ENCODE measurements at places on chromosomes 4 and X. TPM values are rescaled to one million over a fixed set of nuclear protein-coding genes. Genes with fewer than 3 reads are reported as not detected.

The TMSB15C gene
- total RNA-seq, result 3.4 TPM

- H3K4me3 ChIP-seq, result no peak overlapping the region
- H3K4me1 ChIP-seq, result no peaks in the 10 kb centered on the region
- DNase-seq, result no peak
- H3K27me3 ChIP-seq, result no peaks in the 10 kb centered on the region
- H3K36me3 ChIP-seq, result no peaks in the 10 kb centered on the region
Measured at GRCh38 chr4:79869597-79870237, 203.3 kb downstream of the ANTXR2 start.

GRCh38 chr4:69025191-69025998, 70.9 kb upstream of the UGT2B7 start:
- H3K27ac ChIP-seq, result no peak overlapping the region
- no peak for DNase-seq
- H3K4me1 ChIP-seq, result no peaks in the 10 kb centered on the region

GRCh38 chr4:36037127-36037526, 207.2 kb downstream of the ARAP2 start:
- no peaks in the 10 kb centered on the region for H3K27me3 ChIP-seq
- no peaks in the 10 kb centered on the region for H3K36me3 ChIP-seq
- peaks cover 6% of the 10 kb centered on the region for H3K4me1 ChIP-seq
- DNase-seq, result no peak
- no peak overlapping the region for H3K4me3 ChIP-seq

DNA sequence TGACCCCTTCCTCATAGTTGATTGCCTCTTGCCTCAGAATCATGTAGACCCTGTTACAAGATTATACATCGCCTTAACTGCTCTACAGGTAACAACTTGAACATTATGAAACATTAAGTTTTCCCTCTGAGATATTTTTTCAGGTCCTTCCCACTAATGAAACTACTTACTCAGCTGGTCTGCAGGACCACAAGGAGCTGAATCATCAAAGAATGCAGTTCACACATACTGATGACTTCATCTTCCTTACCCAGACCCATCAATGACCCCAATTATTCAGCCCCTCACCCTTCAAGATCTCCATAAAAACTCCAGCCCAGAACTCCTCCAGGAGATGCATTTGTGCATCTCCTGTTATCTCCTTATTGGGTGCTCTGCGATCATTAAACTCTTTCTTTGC, 720.9 kb downstream of the RAPGEF2 start:
- no peaks in the 10 kb centered on the region for H3K36me3 ChIP-seq
- no peak overlapping the region for H3K4me3 ChIP-seq
- no peak overlapping the region for H3K27ac ChIP-seq
- no peaks in the 10 kb centered on the region for H3K4me1 ChIP-seq
- DNase-seq, result no peak

GRCh38 chr4:147833254-147833653, 101.4 kb downstream of the ARHGAP10 start:
- no peak overlapping the region for H3K4me3 ChIP-seq
- no peaks in the 10 kb centered on the region for H3K36me3 ChIP-seq
- DNase-seq, result no peak
- peaks cover 5% of the 10 kb centered on the region for H3K4me1 ChIP-seq
- no peaks in the 10 kb centered on the region for H3K27me3 ChIP-seq

The AWAT1 gene
- total RNA-seq, result 0.05 TPM

DNA sequence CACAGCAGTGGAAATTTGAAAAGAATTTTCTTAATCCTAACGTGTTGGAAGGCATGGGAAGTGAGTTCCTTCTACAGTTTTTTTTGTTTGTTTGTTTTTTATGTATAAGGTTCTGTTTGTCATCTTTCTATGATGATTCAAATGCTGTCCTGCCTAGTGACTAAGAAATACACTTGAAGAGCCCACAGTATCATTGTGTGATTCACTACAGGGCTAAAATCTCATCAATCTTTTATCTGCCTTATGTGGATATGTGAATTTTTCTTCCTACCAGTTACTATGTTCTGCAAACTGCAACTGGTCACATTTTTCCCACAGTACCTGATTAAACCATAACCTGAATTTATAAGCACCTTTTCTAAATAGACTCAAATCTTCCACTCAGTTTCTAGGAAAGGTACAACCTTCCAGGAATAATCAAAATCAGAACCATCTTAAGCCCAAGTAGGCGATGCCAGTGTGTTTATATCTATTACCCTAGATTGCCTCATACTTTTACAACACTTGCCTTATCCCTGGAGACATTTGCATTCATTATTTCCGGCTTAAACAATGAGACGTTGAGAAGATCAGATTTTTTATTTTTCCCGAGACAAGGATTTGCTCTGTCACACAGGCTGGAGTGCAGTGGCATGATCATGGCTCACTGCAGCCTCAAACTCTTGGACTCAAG, 214.6 kb upstream of the GALNT7 start:
- no peaks in the 10 kb centered on the region for H3K27me3 ChIP-seq
- no peaks in the 10 kb centered on the region for H3K36me3 ChIP-seq
- no peak for DNase-seq
- no peak overlapping the region for H3K27ac ChIP-seq

The SSX3 gene
- not detected for total RNA-seq

DNA sequence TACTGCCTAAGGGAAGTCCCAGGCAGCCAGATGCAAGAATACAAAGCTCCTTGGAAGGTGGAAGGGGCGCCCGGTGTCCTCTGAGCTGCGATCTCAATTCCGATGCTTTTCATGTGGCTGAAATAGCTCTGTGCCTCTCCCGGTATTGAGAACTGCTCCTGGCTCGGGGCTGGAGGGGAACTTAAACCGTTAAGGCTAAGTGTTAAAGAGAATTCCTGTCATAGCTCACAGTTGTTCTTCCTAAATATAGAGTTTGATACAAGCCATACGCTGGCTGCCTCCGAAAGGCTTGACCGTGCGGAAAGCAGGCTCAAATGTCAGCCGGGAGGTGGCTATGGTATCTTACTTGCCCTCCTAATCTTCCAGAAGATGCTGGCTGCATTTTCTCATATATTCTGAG, at the start of gene SMPX:
Gene SMPX, minus strand, starts transcription at position 157 of the 400 bp plus-strand sequence. CDS start 3,826 bp downstream, outside the sequence.
- no peak within 1 kb of the TSS for H3K27ac ChIP-seq
- no peak for DNase-seq
- no peaks in the 10 kb centered on the region for H3K4me1 ChIP-seq
- H3K27me3 ChIP-seq, result no peaks in the 10 kb centered on the region
- H3K4me3 ChIP-seq, result no peak within 1 kb of the TSS
- H3K36me3 ChIP-seq, result no peaks in the 10 kb centered on the region
